ENCODE measurements at places on chromosomes 13 and 19.
A peak's percentile ranks its signal among the peaks of the same experiment; 100 is the strongest.

DNA sequence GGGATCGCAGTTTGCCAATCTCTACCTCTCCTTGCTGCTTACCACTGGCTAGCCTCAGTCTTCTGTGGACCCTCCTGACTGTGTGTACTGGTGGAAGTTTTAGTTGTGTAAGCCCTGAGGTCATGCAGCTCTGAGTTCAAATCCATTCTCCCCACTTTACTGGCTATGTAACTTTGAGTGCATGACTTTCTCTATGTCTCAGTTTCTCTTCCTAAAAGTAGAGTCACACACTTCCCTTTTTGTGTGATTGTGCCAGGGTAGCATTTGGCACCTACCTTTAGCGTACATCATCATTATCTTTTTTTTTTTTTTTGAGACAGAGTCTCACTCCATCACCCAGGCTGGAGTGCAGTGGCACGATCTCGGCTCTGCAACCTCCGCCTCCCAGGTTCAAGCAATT lies 70.3 kb downstream of the MAP4K1 start:
- DNase-seq: no peak

- no peak for DNase-seq
Observed at GRCh38 chr13:107716741-107717140, 498.6 kb downstream of the LIG4 start.

- DNase-seq: no peak
Observed at GRCh38 chr19:3262362-3262761, 37.9 kb downstream of the CELF5 start.

DNA sequence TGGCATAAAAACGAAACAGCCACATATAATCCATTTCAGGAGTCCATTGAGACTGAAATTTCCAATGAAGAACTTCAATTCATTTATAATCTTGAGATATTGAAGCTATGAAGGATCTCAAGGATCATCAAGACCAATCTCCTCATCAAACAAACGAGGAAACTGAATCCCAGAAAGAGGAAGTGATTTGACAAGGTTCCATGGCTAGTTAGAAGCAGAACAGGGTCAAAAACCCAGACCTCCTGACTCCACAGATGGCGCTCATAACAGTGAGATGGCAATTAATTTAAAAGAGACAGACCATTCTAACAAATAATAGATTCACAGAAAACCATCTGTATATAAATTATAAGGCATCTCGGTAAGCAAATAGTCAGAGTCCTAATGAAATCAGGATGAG lies 229.7 kb downstream of the KCTD12 start:
- no peak for DNase-seq

DNA sequence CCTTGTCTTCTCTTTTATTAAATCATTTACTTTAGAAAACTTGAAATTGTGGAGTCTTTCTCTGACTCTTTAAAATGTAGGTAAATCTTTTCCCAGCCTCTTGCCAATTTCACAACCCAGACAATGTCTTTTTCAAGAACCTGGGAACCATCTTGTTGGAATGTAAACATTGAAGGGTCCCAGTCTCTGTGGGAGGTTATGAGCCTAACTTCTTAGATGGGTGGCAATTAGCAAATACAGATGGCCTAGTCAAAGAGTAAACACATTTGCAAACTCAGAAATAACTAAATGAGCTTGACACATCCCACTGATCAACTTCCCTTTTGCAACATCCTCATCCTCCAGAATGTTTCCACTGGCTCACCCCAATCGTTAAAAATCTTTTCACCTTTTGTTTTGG lies 721.0 kb downstream of the PCDH9 start:
- DNase-seq: no peak

GRCh38 chr13:110454956-110455355 lies 106.6 kb downstream of the RAB20 start:
- no peak for DNase-seq

DNA sequence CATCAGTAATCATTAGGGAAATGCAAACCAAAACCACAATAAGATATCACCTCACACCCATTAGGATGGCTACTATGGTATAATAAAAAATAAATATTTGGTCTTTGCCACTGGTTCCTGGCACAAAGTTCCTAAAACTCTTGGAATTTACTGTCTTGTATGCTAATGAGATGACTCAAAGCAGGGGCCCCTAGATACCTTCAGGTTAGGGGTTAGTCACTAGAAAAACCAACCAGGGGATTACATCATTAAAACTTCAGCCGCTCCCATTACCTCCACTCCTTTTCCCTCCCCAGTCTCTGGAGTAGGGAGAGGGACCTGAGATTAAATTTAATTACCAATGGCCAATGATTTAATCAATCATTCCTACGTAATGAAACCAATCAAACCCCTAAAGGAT lies 49.6 kb downstream of the THSD1 start:
- no peak for DNase-seq

DNA sequence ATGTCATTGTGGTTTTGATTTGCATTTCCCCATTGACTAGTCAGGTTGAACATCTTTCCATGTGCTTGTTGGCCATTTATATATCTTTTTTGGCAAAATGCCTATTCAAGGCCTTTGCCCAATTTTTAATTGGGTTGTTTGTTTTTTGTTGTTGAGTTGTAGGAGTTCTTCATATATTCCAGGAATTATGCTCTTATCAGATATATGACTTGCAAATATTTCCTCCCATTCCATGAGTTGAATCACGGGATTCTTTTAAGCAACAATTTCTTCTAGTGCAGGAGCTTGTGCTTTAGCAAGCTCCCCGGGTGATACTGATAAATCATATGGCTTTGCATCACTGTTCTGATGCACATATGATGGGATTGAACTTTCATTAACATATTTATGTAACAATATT lies 47.0 kb upstream of the FLT1 start:
- DNase-seq: no peak

- no peak for DNase-seq
Observed at GRCh38 chr13:105874814-105875213, 660.6 kb downstream of the EFNB2 start.

DNA sequence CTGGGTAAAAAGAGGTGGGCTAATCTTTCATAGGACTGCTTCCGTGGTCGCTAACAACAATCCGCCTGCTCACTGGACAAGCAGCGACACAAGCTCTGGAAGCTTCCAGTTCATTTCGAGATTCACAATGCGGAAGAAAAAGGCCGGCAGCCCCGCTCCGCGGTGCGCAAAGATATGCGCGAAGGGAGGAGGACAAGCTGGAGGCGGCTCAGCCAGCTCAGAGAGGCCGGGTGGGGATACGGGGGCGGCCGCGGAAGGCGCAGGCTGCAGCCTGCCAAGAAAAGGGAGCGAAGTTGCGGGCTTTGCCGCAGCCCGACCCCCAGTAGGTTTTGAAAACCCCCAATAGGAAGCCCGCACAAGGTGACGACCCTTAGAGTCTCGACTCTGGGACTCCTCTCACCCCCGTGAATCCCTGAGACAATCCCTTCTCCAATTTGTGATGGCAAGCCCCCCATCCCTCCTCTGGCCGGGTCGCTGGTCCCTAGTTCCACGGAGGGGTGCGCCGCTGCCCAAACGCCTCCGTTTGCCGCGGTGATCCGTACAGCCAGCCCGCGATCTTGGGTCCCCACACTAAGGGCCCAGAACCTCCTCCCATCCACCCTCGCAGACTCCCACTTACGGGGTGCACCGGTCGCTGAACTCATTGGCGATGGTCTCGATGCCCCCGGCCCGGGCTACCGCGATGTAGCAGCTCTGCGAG lies 697 bp downstream of the HSPH1 start:
- peak; percentile 76 for DNase-seq

GRCh38 chr13:27622881-27623280 lies 1.2 kb downstream of the POLR1D start:
- no peak for DNase-seq

GRCh38 chr13:40355126-40355724 lies 311.2 kb downstream of the FOXO1 start:
- DNase-seq: no peak

DNA sequence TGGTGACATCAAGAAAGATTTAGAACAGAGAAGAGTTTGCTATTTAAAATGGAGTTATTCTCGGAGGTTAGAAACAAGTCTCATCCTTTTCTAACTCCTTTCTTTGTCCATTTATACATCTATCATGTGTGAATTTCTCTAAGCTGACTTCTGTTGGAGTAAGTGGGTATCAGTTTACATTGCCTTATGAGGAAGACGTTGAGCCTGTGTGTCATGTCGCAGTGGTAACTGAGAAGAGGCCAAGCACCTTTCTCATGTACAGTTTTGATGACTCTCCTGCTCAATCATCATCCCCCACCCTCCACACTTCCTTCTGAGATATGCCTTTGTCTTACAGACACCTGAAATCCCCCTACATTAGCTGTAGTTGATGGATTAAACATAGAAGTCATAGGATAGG lies 624.8 kb downstream of the LIG4 start:
- no peak for DNase-seq

- DNase-seq: no peak
Observed at GRCh38 chr13:71464686-71465085, 402.3 kb downstream of the DACH1 start.

DNA sequence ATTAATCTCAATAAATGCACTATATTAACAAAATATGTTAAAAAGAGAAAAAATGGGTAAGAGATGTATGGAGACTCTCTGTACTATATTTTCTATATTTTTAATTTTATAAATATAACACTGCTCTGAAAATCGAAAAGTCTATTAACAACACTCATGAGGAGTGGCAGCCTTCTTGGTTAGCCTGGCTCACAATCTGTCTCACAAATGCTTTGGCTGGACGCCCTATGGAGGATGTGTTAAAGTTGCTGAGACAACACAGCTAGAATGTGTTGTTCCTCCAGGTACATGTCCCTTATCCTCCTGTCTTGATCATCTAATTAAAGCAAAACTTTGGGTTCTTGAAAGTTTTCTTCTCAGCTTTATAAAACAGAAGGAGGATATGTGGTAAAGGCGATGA lies 396.6 kb upstream of the PCDH20 start:
- no peak for DNase-seq

- DNase-seq: no peak
Observed at GRCh38 chr19:46351241-46352041, 4.6 kb downstream of the PPP5C start.

- DNase-seq: no peak
Observed at GRCh38 chr13:102816708-102817107, 17.8 kb downstream of the BIVM start.

DNA sequence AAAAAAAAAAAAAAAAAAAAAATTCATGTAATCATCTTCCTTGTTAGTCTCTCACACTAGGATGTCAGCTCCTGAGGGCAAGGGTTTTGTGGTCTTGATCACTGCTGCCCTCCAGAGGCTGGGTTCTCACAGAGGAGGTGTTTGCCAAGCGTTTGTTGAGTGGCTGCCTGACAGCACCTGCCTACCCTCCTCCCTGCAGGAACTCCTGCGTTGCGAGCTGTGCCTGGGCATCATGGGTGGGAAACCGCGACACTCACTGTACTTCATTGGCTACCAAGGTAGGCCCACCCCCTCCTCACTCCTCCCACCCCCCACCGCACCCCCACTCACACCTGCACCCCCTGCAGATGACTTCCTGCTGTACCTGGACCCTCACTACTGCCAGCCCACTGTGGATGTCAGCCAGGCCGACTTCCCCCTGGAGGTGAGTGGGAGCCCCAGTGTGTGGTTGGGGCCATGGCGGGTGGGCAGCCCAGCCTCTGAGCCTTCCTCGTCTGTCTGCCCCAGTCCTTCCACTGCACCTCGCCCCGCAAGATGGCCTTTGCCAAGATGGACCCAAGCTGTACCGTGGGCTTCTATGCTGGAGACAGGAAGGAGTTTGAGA lies 8.1 kb downstream of the ATG4D start:
- DNase-seq: peak; percentile 82

GRCh38 chr13:110351636-110352420 lies 44.7 kb downstream of the COL4A2 start:
- no peak for DNase-seq

DNA sequence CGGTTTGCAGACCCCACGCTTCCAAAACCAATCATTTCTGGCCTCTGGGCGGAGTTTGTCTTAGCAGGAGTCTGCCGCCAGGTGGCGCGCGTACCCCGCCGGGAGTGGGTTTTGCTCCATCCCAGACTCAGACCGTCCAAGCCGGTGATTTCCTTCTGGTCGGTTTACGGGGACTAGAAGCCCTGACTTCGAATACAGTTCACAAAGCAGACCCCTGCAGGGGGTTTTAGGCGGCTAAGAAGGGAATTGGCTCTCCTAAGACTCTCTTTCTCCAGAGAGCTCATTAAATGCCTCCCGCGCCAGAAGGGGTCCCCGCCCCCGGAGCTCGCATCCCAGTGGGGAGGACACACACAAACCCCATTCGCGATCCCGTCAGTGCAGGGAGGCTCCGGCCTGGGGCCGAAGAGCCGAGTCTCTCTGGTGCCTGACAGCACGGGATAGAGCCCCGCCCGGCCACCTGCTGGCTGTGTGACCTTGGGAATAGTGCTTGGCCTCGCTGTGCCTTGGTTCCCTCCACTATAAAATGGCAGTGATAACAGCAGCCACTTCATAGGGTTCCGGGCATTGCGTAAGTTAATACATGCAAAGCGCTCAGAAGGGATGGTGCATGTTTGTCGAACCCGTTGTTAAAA lies 8.6 kb upstream of the NUP62 start:
- peak; percentile 71 for DNase-seq

DNA sequence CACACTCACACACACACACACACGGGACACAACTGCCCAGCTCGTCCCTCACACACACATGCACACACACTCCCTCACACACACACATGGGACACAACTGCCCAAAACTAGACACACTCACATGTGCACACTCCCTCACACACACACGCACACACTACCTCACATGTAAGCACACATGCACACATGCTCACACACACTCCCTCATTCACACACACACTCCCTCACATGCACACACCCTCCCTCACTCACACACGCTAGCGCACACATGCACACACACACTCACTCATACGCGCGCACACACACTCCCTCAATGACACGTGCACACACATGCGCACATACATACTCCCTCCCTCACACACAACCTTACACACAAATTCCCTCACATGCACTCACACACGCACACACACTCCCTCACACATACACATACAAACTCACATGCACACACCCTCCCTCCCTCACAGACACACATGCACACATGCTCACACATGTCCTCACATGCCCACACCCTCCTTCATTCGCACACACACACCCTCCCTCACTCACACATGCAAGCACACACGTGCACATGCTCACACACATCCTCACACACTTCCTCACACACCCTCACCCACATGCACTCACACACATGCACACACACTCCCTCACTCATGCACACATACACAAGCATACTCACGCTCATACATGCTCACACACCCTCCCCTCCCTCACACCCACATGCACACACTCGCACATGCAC lies 9.0 kb upstream of the RASA3 start:
- DNase-seq: no peak

GRCh38 chr19:7137120-7137519 lies 67.6 kb downstream of the ZNF557 start:
- DNase-seq: no peak
